ENCODE measurements at places on chromosomes 6 and 20. TPM values are rescaled to one million over a fixed set of nuclear protein-coding genes. Genes with fewer than 3 reads are reported as not detected.
A peak's percentile ranks its signal among the peaks of the same experiment; 100 is the strongest.

The PCSK2 gene
- not detected for total RNA-seq

The TP53TG5 gene
- not detected for total RNA-seq

The TNFRSF6B gene
- total RNA-seq: not detected

The RAB44 gene
- not detected for total RNA-seq

The ASIP gene
- total RNA-seq: not detected

The ADGRF1 gene
- not detected for total RNA-seq

The OPRM1 gene
- not detected for total RNA-seq

The VGLL2 gene
- total RNA-seq: not detected

The CST3 gene
- total RNA-seq: 0.47 TPM

The LY6G5C gene
- total RNA-seq: 2.6 TPM

DNA sequence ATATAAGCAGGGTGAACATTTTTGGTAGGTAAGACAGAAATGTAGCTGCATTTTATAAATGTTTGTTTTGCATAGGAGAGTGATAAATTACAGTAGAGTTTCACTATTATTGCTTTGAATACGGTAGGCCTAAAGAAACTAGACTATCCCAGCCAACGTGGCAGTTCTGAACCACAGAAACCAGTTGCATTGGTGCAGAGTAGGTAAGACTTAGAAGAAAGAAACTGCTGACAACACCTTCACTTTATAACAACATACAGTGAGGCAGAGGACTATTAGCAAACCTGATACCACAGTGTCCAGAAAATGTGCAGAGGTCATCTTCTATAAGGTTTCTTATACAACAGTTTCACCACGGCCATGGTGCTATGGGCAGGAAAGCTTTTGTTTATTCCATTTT is 566.1 kb downstream of the KIF16B start:
- DNase-seq: no peak

DNA sequence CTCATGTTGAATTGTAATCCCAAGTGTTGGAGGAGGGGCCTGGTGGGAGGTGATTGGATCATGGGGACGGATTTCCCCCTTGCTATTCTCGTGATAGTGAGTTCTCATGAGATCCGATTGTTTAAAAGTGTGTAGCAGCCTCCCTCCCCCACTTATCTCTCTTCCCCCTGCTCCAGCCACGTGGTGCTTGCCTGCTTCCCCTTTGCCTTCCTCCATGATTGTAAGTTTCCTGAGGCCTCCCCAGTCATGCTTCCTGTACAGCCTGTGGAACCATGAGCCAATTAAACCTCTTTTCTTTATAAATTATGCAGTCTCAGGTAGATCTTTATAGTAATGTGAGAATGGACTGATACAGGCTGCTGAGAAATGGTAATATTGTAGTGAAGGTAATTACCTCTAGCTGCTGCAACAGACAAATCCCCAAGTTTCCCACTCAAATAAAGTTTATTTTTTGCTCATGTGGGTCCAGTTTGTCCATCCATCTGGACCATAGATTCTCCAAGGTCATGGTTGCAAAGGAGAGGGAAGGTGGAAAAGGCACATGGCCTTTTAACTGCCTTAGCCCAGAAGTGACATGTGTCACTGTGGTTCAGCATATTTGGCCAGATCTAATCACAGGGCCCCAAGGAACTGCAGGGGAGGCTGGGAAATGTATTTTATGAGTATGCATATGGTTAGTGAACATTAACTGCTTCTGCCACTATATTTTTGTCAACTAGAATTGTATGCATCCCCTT is 89.2 kb downstream of the TRMT11 start:
- no peak for DNase-seq

- no peak for DNase-seq
Measured at GRCh38 chr6:117280922-117281321, 15.6 kb downstream of the VGLL2 start.

- no peak for DNase-seq
Measured at GRCh38 chr6:124002377-124003081, 198.9 kb downstream of the NKAIN2 start.

- DNase-seq: no peak
Measured at GRCh38 chr6:74735304-74735703, 470.5 kb downstream of the COL12A1 start.

DNA sequence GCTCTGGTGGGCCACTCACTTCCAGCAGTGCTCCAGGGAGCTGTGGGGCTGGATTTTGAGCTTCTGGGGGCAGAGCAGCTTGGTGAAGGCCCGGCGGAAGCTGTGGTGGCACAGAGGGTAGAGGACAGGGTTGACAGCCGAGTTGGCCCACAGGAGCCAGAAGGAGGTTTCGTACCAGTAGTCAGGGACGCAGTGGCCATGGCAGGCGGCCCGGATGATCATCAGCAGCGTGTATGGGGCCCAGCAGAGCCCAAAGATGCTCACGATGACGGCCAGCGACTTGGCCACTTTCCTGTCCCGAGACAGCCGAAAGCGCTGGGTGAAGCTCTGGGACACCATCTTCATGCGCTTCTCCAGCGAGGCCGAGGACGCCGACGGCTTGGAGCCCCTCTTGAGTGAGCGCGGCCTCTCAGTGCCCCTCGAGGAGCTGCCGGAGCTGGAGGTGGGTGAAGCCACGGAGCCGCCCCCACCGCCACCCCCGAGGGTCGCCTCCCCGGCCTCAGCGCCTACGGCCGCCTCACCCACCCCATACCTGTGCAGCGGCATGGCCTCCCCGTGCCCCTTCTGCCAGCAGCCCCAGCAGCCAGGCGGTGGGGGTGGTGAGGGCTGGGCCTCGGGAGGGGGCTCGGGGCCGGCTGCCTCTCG is 4.0 kb downstream of the HRH3 start:
- no peak for DNase-seq

DNA sequence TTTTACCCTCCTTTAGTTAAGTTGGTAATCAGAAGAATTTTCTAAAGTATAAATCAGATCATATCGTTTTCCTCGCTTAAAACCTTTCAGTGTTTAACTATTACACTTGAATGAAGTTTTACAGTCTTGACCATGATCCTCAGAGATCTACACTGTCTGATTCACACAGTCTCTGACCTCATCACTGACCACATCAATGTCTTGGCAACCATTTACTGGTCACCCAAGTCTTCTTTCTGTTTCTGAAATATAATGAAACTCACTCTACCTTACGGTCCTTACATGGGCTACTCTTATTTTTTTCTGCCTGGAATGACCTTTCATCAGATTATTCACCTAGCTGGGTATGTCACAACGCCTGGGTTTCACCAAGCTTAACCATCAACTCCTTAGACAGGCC is 71.4 kb downstream of the ADGB start:
- no peak for DNase-seq

DNA sequence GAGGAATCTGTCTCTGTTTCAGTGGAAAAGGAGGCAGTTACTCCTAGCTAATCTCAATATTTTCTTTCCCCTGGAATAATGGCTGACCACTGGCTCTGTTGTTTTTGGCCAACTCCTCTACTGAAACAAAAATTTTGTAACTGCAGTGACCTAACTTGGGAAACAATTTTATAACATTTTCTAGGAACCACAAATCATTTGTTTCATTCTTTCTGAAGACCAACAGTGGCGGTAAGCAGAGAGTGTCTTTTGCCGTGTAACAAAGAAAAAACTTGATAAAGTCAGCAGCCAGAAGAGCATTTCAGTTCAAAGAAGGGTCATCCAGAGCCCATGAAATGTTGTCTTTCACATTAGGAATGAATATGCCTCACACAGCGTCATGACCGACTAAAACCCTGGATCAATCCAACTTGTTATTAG is 11.8 kb upstream of the BFSP1 start:
- DNase-seq: no peak

- DNase-seq: peak; percentile 90
Measured at GRCh38 chr6:37021356-37022129, 16.1 kb downstream of the FGD2 start.

- DNase-seq: no peak
Measured at GRCh38 chr6:47478233-47479139, 897 bp downstream of the CD2AP start.

DNA sequence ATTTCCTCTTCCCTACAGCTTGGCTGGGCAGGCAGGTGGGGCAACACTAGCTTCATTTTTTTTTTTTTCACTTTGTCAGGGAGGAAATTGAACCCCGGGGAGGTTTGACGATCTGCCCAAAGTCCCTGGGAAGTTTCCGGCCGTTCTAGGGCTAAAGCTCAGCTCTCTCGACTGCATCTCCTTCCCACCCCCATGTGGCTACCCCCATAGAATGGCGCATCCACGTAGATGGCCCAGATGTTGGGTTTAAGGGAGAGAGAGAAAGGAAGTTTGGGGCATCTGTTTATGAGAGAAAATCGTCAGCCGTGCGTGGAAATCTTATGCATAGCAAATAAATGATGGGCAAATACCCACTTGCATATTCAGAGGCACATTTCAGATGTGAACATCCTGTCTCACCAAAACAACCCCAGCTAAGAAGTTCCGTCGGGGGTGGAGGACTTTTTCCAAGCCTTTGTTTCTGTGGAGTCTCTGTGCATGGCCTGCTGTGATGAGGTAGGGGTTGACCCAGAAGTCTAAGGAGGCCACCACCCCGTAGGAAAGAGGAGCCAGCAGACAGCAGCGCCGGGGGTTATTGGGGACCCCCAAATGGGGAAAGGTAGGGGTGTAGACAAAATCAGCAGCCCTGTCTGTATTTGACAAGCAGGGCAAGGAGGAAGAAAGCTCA is 40.5 kb upstream of the ZNF831 start:
- DNase-seq: no peak

DNA sequence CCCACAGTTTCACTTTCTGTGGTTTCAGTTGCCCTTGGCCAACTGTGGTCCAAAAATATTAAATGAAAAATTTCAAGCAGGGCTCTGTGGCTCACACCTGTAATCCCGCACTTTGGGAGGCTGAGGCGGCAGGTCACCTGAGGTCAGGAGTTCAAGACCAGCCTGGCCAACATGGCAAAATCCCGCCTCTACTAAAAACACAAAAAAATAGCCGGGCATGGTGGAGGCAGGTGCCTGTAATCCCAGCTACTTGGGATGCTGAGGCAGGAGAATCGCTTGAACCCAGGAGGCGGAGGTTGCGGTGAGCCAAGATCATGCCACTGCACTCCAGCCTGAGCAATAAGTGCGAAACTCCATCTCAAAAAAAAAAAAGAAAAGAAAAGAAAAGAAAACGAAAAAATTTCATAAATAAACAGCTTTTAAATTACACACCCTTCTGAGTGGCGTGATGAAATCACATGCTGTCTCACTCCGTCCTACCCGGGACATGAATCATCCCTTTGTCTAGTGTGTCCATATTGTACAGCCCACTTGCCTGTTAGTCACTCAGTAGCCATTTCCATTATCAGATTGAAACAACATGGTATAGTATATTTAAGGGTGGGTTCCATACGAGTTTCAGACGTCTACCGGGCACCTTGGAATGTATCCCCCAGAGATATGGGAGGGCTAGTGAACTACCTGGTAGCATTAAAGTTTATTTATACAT is 11.7 kb downstream of the PTPRK start:
- DNase-seq: no peak

- DNase-seq: no peak
Measured at GRCh38 chr6:57226221-57226620, 4.1 kb upstream of the RAB23 start.

DNA sequence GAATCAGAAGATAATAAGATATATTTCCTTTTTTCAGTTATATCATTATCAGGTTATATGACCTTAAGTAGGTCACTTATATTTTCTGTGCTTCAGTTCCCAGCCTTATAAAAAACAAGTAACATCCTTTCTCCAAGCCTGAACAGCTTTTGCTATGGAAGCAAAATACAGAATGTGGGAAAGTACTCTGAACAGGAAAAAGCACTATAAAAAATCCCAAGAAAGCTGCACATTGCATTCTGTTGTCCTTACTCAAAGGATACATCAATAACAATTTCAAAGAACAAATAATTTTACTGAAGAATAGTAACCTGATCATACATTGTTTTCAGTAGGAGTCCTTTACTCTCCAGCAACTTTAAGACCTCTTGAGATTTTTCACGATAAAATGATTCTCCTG is 56.4 kb downstream of the SLC35A1 start:
- no peak for DNase-seq

All from activated CD8-positive, alpha-beta memory T cell treated with anti-CD3 and anti-CD28 coated beads, Interleukin-2, amount 10 ng/mL, durations not matched to agents 7 days and 5 days (primary cell).